ENCODE measurements at places on chromosomes 2 and 18.

- DNase-seq = no peak
Measured at GRCh38 chr18:74819433-74820059, 221.9 kb downstream of the ZNF407 start.

GRCh38 chr18:42080340-42080739, 125.3 kb downstream of the PIK3C3 start:
- DNase-seq = no peak

GRCh38 chr2:30385327-30385726, 61.7 kb upstream of the LCLAT1 start:
- no peak for DNase-seq

GRCh38 chr2:129334128-129334527, 645.3 kb upstream of the RAB6C start:
- DNase-seq = no peak

DNA sequence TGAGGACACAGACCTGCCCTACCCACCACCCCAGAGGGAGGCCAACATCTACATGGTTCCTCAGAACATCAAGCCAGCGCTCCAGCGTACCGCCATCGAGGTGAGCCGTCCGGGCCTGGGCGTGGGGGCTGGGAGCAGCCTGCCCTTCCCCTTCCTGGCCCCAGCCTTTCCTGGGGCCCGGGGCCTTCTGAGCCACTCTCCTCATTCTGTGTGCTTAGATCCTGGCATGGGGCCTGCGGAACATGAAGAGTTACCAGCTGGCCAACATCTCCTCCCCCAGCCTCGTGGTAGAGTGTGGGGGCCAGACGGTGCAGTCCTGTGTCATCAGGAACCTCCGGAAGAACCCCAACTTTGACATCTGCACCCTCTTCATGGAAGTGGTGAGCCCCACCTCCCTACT, 157.9 kb downstream of the DYSF start:
- no peak for DNase-seq

DNA sequence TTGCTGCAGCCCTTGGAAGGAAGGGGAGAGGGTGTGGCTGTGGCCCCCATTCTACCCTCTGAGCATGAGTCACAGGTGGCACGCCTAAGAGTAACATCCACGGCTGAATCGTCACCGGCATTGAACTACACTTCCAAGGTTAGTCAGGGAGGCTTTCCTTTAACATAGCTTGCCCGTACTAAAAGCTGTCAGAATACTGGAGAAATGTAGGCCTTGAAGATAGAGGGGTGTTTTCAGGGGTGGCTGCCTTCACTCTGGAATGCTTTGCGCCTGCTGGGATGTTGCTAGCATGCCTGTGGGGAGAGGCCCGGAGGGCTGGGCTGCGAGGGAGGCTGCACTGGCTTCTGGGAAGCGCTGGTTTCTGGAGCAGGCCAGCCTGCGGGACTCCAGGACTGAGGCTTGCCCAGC, 333.7 kb downstream of the AGAP1 start:
- DNase-seq = no peak

- no peak for DNase-seq
Measured at GRCh38 chr2:140804700-140805260, 1326.0 kb downstream of the LRP1B start.

DNA sequence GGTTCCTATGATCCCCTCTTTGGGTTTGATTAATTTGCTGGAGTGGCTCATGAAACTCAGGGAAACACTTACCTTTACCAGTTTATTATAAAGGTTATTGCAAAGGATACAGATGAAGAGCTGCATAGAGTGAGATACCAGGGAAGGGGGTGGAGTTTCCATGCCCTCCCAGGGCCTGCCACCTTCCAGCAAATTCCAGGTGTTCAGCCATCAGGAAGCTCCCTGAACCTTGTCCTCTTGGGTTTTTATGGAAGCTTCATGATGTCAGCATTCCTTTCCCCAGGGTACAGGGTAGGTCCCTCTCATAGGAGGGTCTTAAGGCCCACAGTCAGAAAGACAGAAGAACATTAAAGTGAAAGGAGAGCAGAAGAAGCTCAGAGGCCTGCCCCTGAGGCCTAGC, 123.9 kb upstream of the DCC start:
- DNase-seq = no peak

- DNase-seq = no peak
Measured at GRCh38 chr2:20597860-20598183, 53.1 kb downstream of the HS1BP3 start.

- no peak for DNase-seq
Measured at GRCh38 chr2:200357845-200358244, 51.4 kb downstream of the SPATS2L start.

GRCh38 chr18:80105369-80106167, 3.5 kb upstream of the ADNP2 start:
- no peak for DNase-seq

- DNase-seq = no peak
Measured at GRCh38 chr18:49690312-49690711, 123.0 kb downstream of the ACAA2 start.

DNA sequence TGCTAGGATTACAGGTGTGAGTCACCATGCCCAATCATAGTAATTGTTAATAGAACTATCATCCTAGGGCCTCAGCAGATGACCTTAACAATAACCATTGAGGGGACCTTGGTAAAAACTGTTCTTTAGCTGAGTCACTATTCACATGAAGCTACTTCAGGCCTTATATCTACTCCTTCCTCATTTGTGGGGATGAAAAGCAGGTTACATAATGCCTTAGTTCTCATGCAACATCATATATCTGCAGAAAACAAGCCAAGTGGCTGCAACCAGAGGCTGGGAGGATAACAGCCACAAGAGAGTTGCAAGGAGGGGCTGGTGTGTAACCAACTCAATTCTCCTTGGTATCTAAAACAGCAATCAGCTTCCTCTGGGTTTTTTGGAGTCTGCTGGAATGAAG, 445.4 kb downstream of the NBAS start:
- no peak for DNase-seq

- no peak for DNase-seq
Measured at GRCh38 chr2:5377323-5377722, 314.9 kb upstream of the SOX11 start.

DNA sequence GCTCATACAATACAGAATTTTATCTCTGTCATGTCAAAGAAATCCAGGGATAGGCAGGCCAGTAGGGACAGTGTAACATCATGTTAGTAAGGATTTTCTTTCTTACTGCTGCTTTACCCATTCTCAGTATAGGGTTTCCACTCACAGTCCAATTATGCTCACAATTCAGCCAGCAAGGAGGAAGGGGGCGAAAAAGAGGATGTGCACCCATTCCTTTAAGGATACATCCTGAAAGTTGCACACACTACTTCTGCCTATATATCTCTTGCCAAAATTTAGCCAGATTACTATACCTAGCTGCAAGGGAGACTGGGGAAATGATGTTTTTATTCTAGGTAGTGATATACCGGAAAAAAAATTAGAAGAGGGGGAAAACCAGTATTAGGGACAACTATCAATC, 66.1 kb downstream of the BAZ2B start:
- DNase-seq = no peak

DNA sequence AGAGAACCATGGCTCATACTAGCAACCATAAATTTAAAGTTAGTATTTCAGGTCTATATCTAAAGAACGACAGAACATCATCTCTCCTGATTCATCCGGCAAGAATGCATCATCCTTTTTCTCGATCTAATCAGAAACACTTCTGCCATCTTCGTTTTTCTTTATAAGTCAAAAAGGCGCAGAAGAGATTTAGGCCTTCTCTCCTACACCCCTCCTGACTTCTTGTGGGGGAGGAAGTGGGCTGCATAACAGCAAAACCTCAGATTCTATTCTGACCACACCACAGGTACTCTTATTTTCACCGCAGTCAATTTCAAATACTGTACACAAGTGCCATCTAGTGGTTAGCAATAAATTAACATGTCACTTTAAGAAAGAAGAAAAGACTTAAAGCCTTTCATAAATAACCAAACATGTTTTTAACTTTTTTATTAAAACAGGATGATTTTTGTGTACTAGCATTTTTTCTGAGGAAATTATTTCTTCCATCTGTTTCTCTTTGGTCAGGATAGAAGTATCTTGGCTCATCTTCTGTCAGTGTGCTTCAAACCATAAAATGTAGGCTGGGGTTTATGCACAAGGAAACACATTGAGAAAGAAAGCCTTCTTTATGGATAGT, 48.4 kb upstream of the PIK3C3 start:
- no peak for DNase-seq

DNA sequence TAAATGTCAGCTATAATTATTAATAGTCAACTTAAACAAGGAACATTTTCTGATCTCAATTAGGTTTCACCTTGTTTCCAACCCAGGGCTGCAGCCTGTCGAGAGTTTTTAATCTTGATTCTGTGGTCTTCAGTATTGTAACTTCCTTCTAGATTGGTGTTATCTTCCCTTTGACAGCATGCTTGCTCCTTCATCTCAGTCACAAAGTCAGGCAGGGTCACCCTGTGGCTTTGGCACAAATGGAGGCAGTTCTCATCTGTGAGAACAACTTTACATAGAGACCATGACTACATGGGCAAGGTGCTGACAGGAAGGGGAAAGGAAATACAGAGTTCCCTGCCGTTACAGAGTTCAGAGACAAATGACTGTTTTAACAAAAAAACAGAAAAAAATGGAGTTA, 50.5 kb downstream of the HNRNPLL start:
- DNase-seq = no peak

DNA sequence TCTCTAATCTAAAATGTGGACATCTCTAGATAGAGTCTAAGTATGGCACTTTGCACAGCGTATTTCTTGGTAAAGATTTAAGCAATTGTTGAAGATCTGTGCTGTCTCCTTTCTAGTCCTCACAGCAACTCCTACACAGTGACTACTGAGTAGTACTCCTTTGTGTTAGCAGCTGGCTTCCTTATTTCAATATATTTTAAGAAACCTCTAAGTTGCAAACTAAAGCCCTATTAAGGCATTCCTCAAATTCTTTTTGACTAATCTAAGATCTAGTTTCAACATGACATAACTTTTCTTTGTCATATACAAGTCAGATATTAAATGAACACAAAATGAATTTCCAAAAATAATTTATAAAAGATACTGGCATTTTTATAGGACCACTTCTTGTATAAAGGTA, 121.8 kb upstream of the DNAJC10 start:
- no peak for DNase-seq

GRCh38 chr2:181189951-181190350, 209.5 kb downstream of the UBE2E3 start:
- no peak for DNase-seq

DNA sequence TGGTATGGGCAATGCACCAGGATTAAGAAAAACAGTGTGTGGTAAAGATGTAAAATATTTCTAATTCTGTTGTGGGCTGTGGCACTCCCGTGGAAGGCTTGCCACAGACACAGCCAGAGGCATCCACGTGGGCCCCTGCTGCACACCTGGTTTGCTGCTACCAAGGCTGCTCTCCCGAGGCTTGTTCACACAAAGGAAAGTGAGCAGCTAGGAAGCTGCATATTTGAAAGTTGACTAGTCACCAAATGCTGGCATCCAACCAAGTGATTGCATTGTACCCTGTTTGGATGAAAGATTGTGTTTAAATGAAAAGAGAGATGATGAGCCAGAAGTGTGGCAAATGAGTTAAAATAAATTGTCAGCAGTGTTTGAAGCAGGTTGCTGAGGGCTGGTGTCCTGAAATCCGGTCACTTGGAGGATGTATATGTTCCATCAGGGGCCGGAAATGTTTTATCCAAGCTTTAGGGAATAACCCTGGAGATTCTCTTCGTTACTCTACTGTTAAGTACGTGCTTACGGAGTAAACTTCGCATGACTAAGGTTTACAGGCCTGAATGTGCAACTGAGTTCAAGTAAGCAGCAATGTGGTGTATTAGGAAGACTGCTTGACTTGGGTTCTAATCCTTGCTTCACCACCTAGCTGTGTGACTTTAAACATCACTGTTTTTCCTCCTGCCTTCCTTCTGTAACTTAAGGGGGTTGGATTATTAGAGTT, 86.1 kb downstream of the MSH2 start:
- DNase-seq = no peak

- DNase-seq = no peak
Measured at GRCh38 chr2:146246002-146246735, 1598.7 kb upstream of the ACVR2A start.

- no peak for DNase-seq
Measured at GRCh38 chr2:46278952-46279351, 18.3 kb upstream of the EPAS1 start.

- no peak for DNase-seq
Measured at GRCh38 chr2:224724331-224724730, 8.2 kb upstream of the CCDC195 start.

DNA sequence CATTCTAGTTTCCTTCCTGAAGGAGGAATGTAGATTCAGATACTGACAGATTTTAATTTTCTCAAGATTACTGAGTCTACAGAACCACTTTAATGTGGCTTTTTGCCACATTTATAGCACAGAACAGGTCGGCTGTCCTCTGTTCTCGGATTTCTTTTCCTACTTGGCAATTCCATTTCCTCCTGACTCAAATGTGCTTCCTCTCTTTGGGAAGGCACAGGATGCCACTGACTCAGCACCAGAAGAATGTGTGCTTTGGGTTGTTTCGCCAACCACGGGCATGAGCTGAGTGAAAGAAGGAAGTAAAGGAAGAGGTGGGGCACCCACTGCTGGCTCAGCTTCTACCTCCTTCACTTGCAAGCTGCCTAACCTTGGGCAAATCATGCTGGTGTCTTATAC, 970.6 kb upstream of the ACVR2A start:
- DNase-seq = no peak

DNA sequence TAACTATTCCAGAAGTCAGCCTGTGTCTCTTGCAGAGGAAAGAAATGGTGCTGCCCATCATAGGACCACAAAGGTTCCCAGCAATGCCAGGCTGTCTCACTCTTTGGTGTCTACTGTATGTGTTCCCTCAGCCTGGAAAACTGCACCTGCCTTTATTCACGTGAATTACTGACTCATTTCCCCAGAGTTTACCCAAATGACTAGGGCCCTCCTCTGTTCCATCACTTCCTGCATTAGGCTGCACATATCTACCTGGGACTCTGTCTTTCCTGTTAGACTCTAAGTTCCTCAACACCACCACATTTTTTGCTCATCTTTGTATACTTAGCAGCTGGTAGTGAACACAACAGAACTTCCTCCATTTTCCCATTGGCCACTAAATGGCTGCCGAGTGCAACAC, 188.3 kb downstream of the FHOD3 start:
- DNase-seq = no peak

- DNase-seq = no peak
Measured at GRCh38 chr2:21774691-21775368, 651.1 kb downstream of the TDRD15 start.

- no peak for DNase-seq
Measured at GRCh38 chr2:3958465-3958864, 255.1 kb downstream of the DCDC2C start.

DNA sequence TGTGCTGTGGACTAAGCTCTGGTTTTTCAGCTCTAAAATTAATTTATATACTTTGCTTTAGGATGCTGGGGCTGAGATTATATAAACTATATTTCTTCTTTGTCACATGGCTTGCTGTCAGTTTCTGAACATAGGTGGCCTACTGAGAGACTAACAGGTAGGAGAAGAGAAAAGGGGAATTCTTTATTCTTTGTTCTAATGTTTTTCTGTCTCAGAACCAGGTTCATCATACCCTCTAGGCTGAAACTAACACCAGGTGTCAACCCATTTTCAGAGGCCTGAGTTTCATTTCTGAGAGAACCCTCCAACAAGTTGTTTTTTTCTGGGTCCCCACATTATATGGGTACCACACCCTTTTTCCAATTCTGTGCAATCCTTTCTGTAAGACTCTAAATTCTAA, 843.6 kb downstream of the TRIB2 start:
- no peak for DNase-seq

Measured in C1 segment of cervical spinal cord (tissue), 14 donors.